ENCODE measurements at places on chromosomes 16 and 17. TPM values are rescaled to one million over a fixed set of nuclear protein-coding genes. Genes with fewer than 3 reads are reported as not detected.

DNA sequence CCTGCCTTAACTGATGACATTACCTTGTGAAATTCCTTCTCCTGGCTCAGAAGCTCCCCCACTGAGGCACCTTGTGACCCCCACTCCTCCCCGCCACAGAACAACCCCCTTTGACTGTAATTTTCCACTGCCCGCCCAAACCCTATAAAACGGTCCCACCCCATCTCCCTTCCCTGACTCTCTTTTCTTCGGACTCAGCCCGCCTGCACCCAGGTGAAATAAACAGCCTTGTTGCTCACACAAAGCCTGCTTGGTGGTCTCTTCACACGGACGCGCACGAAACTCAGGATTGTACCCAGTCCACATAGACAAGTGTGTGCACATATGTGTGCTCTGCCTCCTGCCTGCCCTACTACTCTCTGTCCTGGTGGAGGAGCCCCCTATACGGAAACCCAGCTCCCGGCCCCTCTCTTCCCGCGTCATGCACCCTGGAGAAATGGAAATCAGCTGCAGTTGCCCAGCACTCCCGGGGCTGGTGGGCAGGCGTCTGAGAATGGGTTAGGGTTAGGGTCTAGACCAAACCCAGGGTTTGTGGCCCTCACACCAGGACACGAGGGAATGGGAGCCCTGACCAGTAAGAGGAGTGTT, 2.4 kb upstream of the RHBDF1 start:
- H3K4me3 ChIP-seq, result peak overlapping the region; percentile 39
- DNase-seq, result no peak
- H3K4me1 ChIP-seq, result peaks cover 25% of the 10 kb centered on the region
- H3K27ac ChIP-seq, result peak overlapping the region; percentile 62
- no peaks in the 10 kb centered on the region for H3K36me3 ChIP-seq
- H3K27me3 ChIP-seq, result peaks cover 8% of the 10 kb centered on the region

- no peak for DNase-seq
- H3K4me1 ChIP-seq, result no peaks in the 10 kb centered on the region
- no peaks in the 10 kb centered on the region for H3K36me3 ChIP-seq
- peak overlapping the region; percentile 77 for H3K4me3 ChIP-seq
- H3K27me3 ChIP-seq, result peaks cover 60% of the 10 kb centered on the region
- peak overlapping the region; percentile 49 for H3K27ac ChIP-seq
Measured at GRCh38 chr16:56190048-56190676, 1.1 kb upstream of the GNAO1 start.

- H3K4me1 ChIP-seq, result peaks cover 2% of the 10 kb centered on the region
- H3K27me3 ChIP-seq, result peaks cover 6% of the 10 kb centered on the region
- H3K27ac ChIP-seq, result no peak overlapping the region
- H3K4me3 ChIP-seq, result no peak overlapping the region
Measured at GRCh38 chr16:22633280-22633679, 122.6 kb downstream of the NPIPB5 start.

SLC12A3 gene
- not detected for total RNA-seq

DNA sequence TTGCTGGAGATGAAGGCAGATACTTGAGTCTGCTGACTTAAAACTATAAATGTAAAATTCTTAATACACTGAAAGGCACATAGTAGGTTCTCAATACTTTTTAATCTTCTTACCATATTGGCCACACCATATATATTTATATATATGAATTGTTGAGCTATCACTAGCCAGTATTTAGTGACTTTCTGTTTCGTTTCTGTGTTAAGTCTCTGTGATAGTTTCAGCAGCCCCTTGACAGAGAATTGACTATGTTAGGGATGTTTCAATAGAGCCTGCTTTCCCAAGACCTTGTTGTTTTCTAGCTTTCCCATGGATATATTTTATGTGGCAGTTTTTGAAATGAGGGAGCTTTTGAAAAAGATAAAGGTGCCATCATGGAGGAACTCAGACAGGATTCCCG, 206.5 kb upstream of the GOT2 start:
- peaks cover 28% of the 10 kb centered on the region for H3K4me1 ChIP-seq
- H3K27ac ChIP-seq, result no peak overlapping the region
- no peaks in the 10 kb centered on the region for H3K36me3 ChIP-seq
- DNase-seq, result no peak

DNA sequence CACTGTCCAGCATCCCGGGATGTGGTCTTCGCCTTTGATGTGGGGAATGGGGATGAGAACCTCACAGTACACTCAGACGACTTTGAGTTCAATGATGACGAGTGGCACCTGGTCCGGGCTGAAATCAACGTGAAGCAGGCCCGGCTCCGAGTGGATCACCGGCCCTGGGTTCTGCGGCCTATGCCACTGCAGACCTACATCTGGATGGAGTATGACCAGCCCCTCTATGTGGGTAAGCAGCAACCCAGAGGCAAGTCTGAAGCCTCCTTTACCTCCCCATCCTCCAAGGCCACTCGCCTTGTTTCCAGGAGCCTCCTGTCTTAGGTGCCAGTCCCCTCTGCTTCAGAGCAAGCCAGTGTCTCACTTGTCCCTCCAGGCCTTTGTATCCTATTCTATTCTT, 10.2 kb downstream of the CNTNAP1 start:
- no peak overlapping the region for H3K27ac ChIP-seq
- H3K4me3 ChIP-seq, result no peak overlapping the region
- H3K36me3 ChIP-seq, result peaks cover 3% of the 10 kb centered on the region
- no peaks in the 10 kb centered on the region for H3K4me1 ChIP-seq

GRCh38 chr17:43020789-43021740, 1.1 kb downstream of the VAT1 start:
- H3K27me3 ChIP-seq, result no peaks in the 10 kb centered on the region
- H3K27ac ChIP-seq, result peak overlapping the region; percentile 96
- peaks cover 31% of the 10 kb centered on the region for H3K4me1 ChIP-seq
- H3K36me3 ChIP-seq, result peaks cover 5% of the 10 kb centered on the region

GRCh38 chr17:38702166-38702915, 2.7 kb upstream of the MLLT6 start:
- H3K4me1 ChIP-seq, result peaks cover 28% of the 10 kb centered on the region
- H3K4me3 ChIP-seq, result peak overlapping the region; percentile 89
- DNase-seq, result peak; percentile 56
- peaks cover 32% of the 10 kb centered on the region for H3K27me3 ChIP-seq
- H3K27ac ChIP-seq, result peak overlapping the region; percentile 90
- H3K36me3 ChIP-seq, result no peaks in the 10 kb centered on the region
